ENCODE measurements at places on chromosomes 6 and 20. TPM values are rescaled to one million over a fixed set of nuclear protein-coding genes. Genes with fewer than 3 reads are reported as not detected.

Gene PNPLA1
- not detected for total RNA-seq

Gene MRPS10
- total RNA-seq = 35.8 TPM

Gene SLC22A7
- total RNA-seq = not detected

Gene SALL4
- total RNA-seq = 0.16 TPM

Gene CPNE5
- 0.12 TPM for total RNA-seq

Gene GPR6
- total RNA-seq = not detected

Gene ETV7
- 1.8 TPM for total RNA-seq

Gene OR2J3
- total RNA-seq = not detected

Measured in hair follicle dermal papilla cell (primary cell).